ENCODE measurements at places on chromosomes 1 and 21.

GRCh38 chr1:161153176-161153575 lies 602 bp upstream of the UFC1 start:
- no peak for DNase-seq

GRCh38 chr1:226809785-226810571 lies 60.4 kb upstream of the PSEN2 start:
- no peak for DNase-seq

GRCh38 chr1:59635097-59635496 lies 179.7 kb upstream of the HOOK1 start:
- DNase-seq: no peak

DNA sequence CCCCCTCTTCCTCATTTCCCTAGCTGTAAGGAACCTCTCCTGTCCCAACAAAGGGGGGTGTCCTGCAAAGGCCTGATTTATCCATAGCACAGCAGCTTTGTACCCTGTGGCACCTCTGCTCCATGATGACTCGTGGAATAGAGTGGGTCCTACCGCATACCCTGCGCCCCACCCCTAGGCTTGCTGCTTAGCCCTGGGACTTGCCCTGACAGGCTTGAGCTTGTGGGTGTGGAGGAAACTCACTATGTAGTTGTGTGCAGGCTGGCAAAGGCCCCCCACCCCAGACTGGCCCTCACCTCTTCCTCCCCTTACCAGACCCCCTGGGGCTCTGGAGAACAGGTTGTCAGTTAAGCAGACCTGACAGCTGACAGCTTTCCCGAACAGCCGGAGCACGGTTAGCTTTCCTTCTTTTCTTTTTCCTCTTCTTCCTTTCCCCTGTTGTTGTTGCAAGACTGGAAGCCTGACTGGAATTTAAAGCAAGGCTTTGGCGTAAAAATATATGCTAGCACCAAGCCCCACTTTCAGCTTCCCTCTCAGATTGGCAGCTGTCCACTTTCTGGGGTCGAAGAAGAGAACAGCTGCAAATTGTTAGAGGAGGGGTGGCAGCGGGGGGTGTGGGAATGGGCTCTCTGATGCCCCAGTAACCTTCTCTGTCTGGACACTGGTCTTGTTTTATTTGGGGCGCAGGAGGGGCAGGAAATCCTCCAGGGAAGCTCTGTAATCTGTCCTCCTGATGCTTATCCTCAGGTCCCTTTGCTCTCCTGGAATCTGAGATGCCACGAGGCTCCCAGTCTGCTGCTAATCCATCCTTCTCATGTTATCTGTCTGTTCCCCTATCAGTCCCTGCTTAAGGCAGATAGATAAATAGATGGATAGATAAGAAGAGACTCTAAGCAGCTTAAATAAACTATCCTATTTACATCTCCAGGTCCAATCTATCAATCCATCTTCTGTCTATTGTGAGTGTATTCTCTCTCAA lies 134.6 kb downstream of the BRINP2 start:
- no peak for DNase-seq

DNA sequence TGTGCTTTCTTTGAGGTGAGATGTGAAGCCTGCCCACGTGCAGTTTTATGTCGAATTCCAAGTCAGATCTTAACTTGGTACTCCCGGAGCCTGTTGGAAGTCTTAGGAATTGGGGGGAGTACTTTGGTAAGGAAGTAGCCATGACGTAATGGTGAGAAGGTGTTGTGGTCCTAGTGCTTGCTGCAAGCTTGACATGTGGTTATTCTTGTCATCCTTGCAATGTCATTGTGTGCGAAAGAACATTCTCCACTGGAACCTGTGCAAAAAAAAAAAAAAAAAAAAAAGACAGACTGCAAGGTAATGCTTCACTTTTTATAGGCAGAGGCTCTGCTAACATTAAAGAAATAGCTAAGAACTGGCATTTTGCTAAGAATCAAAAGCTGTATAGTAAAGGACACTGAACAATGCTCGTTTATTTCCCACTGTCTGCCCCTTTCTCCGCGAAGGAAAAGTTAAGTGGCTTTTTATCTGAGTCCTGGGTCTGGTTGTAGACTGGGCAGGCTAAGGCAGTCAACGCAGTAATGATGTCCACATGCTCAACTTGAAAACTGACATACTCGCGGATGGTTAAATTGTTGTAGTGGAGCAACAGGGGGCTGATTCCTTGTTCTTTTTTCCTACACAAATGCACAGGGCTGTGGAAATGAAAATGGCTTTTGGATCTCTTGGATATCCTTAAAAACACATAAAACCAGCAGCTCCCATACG lies 2.1 kb downstream of the KAZN start:
- DNase-seq: no peak

GRCh38 chr1:167471568-167471967 lies 46.8 kb downstream of the CD247 start:
- no peak for DNase-seq

- DNase-seq: no peak
Measured at GRCh38 chr1:9413877-9414213, 121.2 kb downstream of the SPSB1 start.

GRCh38 chr21:34852448-34852847 lies 183.7 kb downstream of the CLIC6 start:
- no peak for DNase-seq

DNA sequence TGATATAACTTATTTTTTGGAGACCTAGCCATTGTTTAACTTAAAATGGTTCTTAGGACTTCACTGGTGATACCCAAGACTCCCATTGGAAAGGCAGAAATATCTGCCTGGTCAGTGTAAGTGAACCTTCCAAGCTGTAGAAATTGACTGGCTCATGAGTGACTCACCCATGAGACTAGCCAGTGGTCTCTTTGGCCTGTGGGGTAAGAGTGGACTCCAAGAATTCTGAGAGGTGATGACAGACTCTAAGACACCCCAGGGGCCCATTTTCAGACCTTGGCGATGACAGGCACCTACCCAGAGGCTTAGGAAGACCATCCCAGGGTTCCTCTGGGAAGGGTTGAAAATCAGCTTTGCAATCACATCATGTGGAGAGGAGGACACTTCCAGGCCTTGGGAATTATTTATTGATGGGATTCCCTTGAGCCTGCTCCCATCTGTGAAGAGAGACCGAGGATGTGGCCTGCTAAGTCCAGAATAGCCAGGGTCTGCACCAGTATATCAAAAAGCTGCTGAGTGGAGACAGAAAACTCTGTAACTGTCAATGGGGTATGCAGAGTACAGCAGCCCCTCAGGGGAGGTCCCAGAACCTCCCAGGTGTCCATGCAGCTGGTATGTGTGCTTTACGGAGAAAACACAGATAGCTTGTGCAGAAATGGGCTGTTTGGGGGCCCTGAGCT lies 78.9 kb downstream of the KAZN start:
- DNase-seq: no peak

DNA sequence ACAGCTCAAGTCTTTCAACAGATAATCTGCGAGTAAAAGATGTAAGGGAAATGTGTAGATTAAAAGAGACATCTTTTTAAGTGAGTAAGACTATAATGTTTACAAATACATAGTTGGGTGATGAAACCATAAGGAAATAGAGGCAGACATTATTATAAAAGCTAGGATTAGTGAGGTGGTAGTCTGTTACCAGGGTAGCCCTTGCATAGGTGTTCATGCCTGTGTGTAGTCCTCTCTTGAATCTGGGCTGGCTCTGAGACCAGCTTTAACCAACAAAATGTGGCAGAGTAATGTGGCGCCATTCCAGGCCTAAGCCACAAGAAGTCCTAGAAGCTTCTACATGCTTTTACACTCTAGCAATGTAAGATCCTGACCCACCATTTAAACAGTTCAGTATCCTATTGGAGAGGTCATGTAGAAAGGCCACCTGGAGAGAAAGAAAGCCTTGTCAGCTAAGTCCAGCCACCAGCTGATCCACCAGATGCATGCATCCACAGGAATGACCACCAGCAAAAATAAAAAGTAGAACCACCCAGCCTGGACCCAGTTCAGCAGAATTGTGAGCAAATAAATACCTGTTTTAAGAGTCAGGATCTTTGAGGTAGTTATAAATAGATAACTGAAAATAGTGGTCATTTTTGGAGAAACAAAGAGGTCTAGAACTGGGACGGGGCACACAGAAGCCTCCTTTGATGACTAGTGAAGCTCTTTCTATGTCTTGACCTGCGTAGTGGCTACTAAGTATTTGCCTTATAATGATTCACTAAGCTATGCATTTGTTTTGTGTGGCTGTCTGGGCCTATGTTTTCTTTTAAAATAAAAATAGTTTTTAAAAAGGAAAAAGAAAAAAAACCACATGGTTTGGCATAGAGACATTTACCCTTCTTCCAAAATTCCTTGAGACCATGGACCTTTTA lies 8.1 kb downstream of the NIBAN1 start:
- DNase-seq: no peak

DNA sequence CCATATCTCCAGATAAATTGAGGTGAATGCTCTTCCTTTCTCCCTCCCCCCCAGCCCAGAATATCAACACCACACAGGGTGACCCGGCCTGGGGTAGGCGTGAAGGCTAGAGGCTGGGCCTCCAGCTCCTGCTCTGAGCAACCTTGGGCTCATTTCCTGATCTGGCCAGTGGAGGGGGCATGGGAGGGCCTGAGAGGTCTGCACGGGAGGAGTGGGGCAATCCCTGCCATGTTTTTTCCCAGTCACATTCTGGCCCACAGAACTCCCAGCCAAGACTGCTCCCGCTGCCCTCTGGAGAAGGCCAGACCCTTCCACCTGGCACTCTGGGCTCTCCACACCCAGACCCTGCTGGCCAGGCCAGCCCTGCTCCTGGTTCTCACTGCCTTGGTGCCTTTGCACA lies 3.9 kb downstream of the CLDN19 start:
- DNase-seq: peak; percentile 20

- no peak for DNase-seq
Measured at GRCh38 chr1:156247460-156248322, at the start of gene PAQR6. Gene PAQR6 (minus strand): TSS chr1:156248056. CDS start chr1:156246731, 1,325 bp downstream.

GRCh38 chr1:215761446-215761845 lies 194.3 kb downstream of the KCTD3 start:
- DNase-seq: no peak

- peak; percentile 75 for DNase-seq
Measured at GRCh38 chr1:205061665-205062069, 18.7 kb downstream of the CNTN2 start.

- peak; percentile 69 for DNase-seq
Measured at GRCh38 chr1:246569248-246570238, 3.3 kb downstream of the CNST start.

- no peak for DNase-seq
Measured at GRCh38 chr1:66696771-66697170, 55.5 kb upstream of the DYNLT5 start.

DNA sequence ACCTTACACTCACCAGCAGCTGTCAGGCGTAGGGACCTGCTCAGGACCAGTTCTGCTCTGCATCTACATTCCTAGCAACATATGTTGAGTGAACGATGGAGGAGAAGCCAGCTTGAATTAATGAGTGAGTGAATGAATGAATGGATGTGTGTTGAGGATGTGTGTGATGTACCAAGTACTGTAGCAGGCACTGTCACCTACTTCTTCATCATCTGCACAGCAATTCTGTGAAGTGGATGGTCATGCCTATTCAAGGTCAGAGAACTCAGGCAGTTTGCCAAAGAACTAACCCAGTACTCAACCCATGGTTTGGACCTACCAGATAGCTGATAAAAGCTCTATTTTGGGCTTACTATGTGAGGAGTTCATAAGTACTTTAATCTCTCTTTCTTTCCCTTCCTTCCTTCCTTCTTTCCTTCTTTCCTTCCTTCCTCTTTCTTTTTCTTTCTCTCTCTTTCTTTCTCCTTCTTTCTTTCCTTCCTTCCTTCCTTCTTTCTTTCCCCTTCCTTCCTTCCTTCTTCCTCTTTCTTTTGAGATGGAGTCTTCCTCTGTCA lies 56.9 kb downstream of the ATP1A1 start:
- DNase-seq: no peak

GRCh38 chr1:7940745-7941436 lies at the start of gene TNFRSF9:
Gene TNFRSF9 (minus strand): TSS chr1:7940839. CDS start chr1:7939994, 845 bp downstream.
- DNase-seq: peak; percentile 52

GRCh38 chr1:32755098-32755809 lies 52.7 kb upstream of the SYNC start:
- DNase-seq: no peak

GRCh38 chr1:104459886-104460285 lies 710.2 kb downstream of the AMY1C start:
- no peak for DNase-seq

DNA sequence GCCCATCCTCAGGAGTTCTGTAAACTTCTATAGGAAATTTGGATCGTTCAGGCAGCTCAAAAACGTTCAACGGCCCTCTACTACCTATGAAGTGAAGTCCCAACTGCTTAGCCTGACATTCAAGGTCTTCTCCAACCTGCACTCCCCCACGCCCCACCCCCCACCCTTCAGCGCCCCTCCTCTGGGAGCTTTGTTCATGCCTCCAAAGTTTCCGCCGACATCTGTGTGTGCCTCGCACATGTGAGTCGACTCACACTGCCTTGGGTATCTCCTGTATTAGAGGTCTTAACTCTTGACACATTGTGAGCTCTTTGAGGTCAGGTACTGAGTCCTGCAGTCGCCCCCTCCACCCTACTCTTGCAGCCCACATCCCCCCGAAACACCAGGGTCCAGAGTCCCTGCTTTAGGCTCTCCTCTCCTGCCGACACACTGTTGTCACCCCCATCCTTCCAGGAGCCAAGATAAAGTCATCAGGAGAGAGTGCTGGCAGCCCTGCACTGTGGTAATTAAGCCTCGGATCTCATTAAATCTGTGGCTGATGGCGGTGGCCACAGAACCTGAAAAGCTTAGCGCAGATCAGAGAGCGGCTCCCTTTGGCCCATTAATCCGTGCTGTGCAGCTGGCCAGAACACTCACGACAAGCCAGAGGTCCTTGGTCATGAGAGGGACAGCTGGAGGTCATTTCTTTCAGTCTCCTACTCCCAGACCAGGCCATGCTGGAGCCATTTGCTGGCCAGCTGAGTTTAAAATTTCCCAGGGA lies 1.4 kb upstream of the PAFAH2 start:
- DNase-seq: no peak

DNA sequence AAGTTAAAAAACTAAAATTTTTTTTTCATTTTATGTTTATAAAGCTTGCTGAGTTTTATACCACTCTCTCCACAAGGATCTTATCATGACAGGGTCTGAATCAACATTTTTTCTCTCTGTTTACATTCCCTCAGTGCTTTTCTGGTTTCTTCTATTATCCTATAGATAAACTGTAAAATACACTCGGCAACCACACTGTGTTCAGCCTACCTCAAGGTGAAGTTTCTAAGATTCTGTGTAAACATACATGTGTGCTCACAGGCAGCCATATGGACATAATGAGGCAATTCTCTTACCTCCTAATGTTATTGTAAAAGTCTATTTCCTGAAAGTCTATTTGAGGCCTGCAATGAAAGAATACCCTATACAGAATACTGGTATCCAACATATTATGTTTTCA lies 114.6 kb downstream of the NTPCR start:
- no peak for DNase-seq

DNA sequence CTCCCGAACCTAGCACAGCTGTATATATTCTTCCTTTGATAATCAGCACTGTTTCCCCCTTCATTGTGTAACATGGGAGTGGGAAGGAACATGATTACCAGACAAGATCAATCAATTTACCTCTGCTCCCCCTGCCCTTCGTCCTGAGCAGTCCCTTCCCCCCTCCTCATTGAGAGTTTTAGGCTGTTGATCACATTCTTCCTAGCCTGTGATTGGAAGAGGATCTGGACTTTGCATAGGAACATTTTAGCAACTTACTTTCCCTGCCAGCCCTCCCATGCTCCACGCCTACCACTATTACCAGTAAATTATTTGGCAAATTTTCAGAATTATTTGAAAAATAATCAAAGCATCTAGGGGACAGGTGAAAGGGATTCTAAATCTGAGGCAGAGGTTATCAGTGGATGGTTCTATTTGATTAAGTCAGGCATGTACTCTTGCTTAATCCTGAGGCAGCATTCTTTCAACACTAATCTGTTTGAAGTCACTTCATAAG lies 62.7 kb upstream of the ABCD3 start:
- no peak for DNase-seq

GRCh38 chr1:147757015-147757990 lies 3.1 kb downstream of the GJA5 start:
- no peak for DNase-seq
